NCI-H526 (cell line): ENCODE measurements at places on chromosomes 2 and 18.

- DNase-seq: no peak
Measured at GRCh38 chr2:135299165-135299564, 231.9 kb downstream of the ZRANB3 start.

DNA sequence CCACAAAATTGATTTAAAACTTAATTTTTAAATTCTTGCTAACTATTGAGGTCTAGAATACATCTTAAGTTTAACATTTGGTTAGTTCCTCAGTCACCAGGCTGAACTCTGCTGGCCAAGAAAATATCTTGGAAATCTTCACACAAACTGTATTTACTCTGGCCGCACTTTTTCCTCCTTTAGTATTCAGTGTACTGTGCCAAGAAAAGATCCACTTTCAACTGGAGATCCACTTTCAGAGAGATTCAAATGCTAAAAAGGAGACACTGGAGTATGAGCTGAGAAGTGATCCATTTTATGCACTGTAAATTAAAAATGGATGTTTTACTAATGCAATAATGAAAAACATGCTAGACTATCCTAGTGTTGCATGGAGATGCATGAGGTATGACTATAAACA is 98.1 kb downstream of the ANTXR1 start:
- no peak for DNase-seq

GRCh38 chr2:54081574-54081973 is 33.8 kb upstream of the ACYP2 start:
- DNase-seq: no peak

DNA sequence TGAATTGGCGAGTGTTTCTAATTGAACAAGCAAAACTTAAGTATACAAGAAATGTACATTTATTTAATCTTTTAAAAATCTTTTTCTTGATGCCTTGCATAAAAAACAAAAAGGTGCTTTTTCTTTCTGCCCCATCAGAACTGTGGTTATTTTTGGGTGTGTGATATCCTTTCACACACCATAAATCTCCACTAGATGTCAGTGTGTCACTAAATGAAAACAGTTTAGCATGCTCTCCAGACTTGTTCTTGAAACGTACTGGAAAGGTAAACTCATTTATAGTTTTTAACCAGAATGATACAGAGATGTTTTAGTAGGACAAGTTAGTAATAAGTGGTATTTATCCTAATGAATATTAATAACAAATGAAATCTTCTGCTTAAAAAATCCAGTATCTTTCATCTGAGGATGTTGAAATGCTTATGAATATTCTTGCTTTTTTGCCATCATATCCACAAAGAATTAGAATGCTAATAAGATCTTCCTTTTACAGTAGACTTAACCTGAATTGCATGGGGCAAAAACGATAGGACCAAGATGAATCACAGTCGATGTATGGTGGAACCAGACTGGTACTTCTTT is 96.8 kb downstream of the UBE2E3 start:
- DNase-seq: peak; percentile 68

- peak; percentile 11 for DNase-seq
Measured at GRCh38 chr2:152336119-152336853, 1.3 kb downstream of the FMNL2 start.

GRCh38 chr2:129605646-129606045 is 373.8 kb upstream of the RAB6C start:
- DNase-seq: no peak

- no peak for DNase-seq
Measured at GRCh38 chr2:210727549-210727948, 171.2 kb downstream of the CPS1 start.
